C1 segment of cervical spinal cord (tissue), 14 donors: ENCODE measurements at places on chromosomes 6 and 20.

GRCh38 chr20:57663241-57663640 lies 43.0 kb upstream of the ZBP1 start:
- DNase-seq, result no peak

DNA sequence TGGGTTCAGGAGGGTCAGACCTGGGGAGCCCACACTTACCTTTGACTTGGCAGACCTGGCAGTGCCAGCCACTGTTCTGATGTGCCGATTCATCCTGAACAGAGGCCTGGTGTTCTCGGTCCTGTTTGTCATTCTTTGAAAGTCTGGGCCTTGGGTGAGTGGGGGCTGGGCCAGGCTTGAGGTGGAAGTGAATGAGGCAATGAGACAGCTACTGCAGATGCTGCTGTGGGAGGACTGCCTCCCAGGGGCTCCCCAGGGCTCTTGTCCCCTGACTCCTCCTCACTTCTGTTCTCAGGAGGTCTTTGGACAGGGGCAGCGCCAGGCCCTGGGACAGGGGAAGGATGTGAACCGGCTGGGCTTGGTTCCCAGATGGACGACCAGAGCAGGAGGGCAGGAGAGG lies 5.6 kb upstream of the TREML4 start:
- DNase-seq, result no peak

DNA sequence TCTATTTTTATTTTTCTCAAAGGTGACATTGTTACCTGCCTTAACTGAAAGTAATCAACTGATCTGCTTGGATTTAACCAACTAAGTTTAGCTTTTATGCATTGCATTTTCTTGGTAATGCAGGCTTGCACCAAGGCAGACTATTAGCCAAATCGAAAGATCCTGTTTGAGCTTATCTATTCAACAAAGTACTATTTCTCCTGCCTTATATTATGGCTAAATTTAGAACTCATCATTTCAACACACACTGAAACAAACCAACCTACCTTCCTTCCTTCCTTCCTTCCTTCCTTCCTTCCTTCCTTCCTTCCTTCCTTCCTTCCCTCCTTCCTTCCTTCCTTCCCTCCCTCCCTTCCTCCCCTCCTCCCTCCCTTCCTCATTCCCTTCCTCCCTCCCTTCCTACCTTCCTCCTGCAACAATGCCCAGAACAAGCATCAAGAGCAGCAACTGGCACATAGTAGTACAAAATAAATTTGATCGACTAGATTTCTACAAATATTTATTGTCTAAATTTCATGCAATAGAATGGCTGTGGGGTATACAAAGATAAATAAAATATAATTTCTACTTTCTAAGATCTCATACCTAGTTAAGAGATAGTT lies 17.0 kb upstream of the RNF182 start:
- no peak for DNase-seq

DNA sequence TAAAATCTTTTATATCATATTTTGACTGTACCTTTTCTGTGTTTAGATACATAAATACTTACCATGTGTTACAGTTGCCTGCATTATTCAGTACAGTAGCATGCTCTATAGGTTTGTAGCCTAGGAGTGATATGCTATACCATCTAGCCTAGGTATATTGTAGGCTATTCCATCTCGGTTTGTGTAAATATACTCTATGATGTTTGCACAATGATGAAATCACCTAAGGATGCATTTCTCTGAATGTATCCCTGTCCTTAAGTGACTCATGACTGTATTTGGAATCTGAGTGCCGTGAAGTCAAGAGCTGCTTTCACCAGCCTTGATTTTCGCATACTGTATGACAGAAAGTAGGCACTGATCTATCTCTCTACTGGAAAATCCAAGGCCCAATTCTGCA lies 129.9 kb downstream of the UTRN start:
- no peak for DNase-seq

GRCh38 chr6:80543598-80544222 lies 437.2 kb downstream of the BCKDHB start:
- DNase-seq, result no peak

GRCh38 chr6:25930532-25931410 lies at the start of gene SLC17A2:
Gene SLC17A2 (minus strand): TSS chr6:25930691. CDS start chr6:25925796, 4,895 bp downstream.
- no peak for DNase-seq

GRCh38 chr20:39986173-39986904 lies 702.7 kb downstream of the MAFB start:
- peak; percentile 7 for DNase-seq

- DNase-seq, result no peak
These were observed 801 bp downstream of the SRC start for GRCh38 chr20:37346535-37347346.

DNA sequence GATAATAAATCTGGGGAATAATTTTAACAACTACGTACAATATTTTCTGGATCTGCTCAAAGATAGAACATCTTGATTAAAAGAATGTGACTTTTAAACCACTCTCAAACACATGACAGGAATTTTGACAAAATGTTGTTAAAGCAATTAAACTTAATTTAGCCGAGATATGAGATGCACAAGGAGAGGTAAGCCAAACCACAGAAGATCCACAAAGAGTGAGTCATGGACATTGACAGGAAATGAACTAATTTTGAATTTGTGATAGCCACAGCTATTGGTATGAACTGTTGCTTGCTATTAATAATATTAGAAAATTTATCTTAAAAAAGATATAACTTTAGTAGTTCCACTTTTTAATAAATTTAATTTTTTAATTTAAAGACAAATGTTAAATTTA lies 27.8 kb upstream of the VGLL2 start:
- no peak for DNase-seq

- no peak for DNase-seq
These were observed 158.5 kb downstream of the BTBD3 start for GRCh38 chr20:12076200-12076599.

DNA sequence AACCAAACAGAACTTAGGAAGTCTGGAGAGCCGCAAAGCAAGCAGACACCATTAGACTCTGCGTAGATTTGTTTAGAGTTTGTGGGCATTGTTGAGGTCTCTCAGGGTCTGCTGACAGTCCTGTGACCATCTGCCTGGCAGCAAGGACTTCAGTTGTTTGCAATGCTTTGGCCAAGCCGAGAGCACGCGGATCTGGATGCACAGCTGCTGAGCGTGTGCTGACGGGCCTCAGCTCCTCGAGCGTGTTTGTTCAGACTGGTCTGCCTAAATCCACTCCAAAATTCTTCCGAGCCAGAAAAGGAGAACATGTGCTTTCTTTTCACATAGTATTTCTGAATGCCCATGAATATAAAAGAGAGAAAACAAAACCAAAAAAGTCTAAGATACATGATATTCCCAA lies 159.0 kb downstream of the ZNF217 start:
- DNase-seq, result no peak

GRCh38 chr6:42604150-42604549 lies 40.3 kb downstream of the UBR2 start:
- DNase-seq, result no peak

DNA sequence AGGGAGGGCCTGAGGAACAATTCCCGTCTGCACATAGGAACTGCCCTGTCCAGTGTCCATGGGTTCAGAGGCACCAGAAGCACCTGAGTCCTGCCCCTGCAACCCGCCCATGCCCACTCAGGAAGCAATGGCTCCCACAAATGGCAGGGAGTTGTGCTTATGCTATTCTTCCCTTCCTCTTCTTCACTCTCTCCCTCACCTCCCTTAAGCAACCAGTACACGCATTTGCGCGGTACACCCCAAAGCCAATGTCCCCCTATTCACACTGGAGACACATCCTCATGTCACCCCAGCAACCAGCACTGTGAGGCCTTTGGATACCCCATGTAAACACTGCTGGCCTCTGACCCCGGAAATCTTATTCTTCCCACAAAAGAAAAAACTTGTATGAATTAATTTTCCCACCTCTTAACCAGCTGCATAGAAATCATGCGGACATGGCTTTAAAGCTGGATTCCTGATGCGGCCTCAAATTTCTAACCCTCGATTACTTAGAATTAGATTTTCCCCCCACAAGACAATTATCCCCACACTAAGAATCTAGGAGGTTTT lies 30.9 kb downstream of the FYN start:
- no peak for DNase-seq

DNA sequence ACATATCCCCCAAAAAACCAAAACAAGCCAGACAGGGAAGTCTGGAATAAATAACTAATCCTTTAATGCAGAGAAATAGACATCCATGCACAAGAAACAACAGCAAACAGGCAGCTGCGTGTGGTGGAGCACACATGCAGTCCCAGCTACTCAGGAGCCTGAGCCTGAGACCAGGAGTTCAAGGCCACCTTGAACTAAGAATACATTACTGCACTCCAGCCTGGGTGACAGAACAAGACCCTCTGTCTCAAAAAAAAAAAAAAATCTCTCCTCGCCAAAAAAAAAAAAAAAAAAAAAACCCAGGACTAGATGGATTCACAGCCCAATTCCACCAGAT lies 48.2 kb upstream of the SRSF6 start:
- DNase-seq, result no peak

DNA sequence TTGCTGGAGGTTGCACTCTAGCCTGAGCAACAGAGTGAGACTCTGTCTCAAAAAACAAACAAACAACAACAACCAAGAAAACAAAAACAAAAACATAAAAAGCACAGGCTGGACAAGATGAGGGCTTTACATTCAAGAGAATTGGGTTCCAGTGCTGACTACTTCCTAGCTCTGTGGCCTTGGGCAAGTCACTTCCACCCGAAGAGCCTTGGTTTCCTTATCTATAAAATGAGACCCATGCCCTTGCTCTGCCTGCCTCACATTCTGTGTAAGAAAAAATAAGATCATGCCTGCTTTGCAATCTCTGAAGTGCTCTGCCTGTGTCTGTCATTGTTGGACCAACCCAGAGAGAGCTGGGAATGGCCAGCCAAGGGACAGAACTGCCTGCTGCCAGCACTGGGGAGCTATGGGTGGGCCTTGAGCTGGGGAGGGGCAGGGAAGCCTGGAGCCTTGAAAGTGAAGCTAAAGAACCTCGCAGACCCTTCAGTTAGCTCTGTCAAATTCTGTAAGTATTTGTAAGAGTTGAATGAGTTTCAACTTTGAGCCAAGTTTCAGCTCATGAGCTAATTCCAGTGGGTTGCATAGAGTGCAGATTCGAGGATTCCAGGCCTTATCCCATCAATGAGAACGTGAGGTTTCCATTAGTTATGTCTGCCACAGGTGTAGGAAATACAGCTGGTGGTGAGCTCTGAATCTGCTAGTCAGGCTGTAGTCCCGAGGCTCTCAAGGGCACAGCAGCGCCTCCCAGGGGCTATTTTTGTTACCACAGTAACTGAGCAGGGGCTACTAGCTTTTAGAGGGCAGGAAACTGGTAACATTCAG lies 93.2 kb downstream of the DLGAP4 start:
- DNase-seq, result peak; percentile 22

- DNase-seq, result no peak
These were observed 38.6 kb upstream of the VSTM2L start for GRCh38 chr20:37864298-37864697.

- DNase-seq, result no peak
These were observed 117.5 kb downstream of the FLRT3 start for GRCh38 chr20:14219801-14220461.

DNA sequence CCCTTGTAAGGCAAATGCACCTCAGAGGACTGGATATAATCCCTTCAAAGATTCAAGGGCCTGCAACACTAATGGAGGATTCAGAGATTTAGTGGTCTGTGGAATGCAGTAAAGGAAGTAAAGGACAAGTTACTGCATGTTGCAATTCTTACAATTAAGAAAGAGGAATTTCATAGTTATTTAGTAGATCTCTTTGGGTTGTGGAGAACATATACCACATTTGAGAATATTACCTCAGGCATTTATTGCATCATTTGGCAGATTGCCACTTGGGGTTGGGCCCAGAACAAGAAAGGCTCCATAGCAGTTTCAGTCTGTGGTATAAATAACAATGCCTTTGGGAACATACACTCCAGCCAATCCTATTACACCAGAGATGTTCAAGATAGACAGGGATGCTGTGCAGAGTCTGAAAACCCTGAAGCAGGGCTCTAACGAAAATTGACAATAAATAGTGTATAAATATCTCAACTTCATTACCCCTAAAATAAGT lies 20.9 kb upstream of the EPM2A start:
- DNase-seq, result no peak

GRCh38 chr20:51326201-51326819 lies 216.2 kb downstream of the NFATC2 start:
- DNase-seq, result no peak

GRCh38 chr6:73704260-73704659 lies 8.3 kb downstream of the CD109 start:
- DNase-seq, result no peak

DNA sequence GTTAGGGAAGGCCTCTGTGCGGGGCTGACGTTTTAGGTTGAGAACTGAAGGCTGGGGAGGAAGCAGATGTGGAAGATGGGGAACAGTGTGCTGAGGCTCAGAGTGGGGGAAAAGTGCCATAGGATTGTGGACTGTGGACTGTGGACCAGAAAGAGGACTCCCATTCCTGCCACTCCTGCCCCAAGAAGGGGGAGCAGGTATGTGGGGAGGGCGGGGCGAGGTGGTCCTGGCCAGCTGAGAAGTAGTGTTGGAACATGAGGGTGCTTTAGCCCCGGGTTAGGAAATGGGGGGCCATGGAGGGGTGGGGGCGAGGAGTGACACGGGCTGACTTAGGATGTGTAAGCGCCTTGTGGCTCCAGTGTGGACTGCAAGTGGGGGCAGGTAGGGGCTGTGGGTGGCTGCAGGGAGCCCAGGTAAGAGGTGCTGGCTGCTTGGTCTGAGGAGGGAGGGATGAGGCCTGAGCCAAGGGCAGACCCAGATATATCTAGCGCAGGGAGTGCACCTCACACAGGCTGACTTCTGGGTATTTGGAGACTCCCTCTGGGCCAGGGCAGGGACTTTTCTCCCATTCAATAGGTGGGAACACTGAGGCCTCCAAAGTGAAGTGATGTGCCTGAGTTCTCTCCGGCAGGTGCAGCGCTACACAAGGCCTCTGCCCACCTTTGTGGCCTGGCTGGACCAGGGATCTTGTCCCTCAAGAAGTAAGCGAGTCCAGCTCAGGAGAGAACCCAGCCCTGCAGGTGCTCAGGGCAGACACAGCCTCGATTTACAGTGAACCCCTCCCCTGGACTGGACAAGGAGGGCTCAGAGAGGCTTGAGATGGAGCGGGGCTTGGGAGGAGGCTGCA lies 76.6 kb upstream of the TOX2 start:
- no peak for DNase-seq

GRCh38 chr6:128131566-128131965 lies 230.7 kb upstream of the THEMIS start:
- no peak for DNase-seq

GRCh38 chr6:134564705-134565104 lies 246.8 kb upstream of the SGK1 start:
- DNase-seq, result no peak

- DNase-seq, result no peak
These were observed 45.0 kb upstream of the FUCA2 start for GRCh38 chr6:143556529-143556928.

GRCh38 chr6:169421586-169422264 lies 168.1 kb upstream of the THBS2 start:
- no peak for DNase-seq

GRCh38 chr6:17964633-17965032 lies 22.8 kb downstream of the KIF13A start:
- DNase-seq, result no peak

- DNase-seq, result no peak
These were observed 167.9 kb upstream of the JARID2 start for GRCh38 chr6:15077961-15078360.

DNA sequence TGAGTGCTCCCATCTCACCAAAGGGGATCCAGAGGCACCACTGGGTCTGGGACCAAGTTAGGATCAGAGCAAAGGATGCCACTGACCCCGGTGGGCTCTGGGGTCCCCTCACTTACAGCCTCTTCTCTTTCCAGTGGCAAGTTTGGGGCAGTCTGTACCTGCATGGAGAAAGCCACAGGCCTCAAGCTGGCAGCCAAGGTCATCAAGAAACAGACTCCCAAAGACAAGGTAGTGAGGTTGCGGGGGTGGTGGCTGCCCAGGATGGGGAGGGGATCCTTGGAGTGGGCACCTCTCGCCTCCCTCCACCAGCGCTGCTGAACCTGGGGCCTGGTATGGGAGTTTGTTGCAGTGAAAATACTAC lies 4.9 kb downstream of the MYLK2 start:
- no peak for DNase-seq
